ENCODE measurements at places on chromosomes 7 and 10. TPM values are rescaled to one million over a fixed set of nuclear protein-coding genes. Genes with fewer than 3 reads are reported as not detected.

DNA sequence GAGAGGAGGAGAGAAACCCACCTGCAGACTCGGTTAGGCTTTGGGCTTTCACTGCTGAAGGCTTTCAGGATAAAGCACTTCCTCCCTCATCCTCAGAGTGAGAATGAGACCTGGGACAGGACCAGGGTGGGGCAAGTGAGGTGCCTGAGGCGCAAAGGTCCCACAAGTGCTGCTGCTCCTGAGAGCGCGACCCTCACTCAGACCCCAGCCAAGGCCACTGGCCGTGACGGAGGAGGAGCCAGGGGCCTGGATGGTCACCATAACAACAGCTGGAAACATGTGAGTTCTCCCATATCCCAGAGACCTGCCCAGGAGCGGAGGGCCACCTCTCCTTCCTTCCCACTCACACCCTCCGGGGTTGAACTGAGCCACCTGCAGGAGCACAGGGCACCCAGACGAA lies 46.9 kb upstream of the MKRN1 start:
- H3K36me3 ChIP-seq = no peaks in the 10 kb centered on the region
- H3K4me3 ChIP-seq = no peak overlapping the region

DNA sequence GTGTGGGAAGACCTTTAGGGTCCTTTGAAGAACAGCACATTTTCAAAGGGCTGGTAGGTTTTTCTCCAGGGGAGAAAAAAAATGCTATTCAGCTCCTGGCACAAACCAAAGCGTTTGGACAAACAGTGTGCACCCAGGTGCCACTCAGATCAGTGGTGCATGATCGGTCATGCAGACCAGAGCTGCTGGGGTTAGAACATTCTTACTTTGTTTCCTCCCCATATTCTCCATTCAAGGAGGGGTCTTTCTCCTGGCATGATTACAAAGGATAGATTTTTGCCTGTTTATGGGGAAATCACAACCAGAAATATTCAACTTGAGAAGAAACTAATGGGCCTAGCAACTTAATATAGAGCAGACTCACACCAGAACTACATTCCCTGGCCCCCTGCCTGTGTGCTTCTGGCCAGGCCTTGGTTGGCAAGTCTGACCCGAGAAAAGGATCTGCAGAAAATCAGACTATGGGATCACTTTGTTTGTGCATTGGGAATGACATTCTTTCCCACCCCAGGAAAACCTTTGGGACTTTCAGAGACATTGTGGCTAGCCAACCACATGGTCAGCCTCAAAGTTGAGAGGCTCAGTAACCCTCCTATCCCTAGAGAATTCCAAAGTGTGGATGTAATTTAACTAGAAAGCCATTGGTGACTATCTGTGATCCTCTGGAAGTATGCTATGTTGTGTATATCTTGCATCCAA lies 82.3 kb upstream of the FGL2 start:
- no peaks in the 10 kb centered on the region for H3K4me1 ChIP-seq
- no peaks in the 10 kb centered on the region for H3K36me3 ChIP-seq
- no peaks in the 10 kb centered on the region for H3K27me3 ChIP-seq
- no peak overlapping the region for H3K27ac ChIP-seq

DNA sequence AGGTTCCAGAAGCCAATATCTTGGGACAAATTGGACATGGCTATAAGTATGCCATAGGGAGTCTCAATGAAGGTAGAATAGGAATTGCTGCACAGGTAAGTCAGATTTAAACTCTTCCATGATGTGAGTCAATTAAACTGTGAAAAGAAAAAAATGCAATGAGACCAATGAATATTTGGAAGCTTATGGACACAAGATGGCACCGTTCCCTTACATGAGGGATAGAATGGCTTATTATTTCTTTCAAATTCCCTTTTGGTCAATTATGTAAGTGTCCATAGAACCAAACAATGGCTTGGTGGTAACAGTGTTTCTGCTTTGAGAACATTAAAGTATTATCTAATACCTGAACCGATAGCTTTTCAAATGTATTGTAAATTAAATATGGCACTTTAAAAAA lies 35.6 kb downstream of the ACADSB start:
- no peak overlapping the region for H3K27ac ChIP-seq
- H3K4me3 ChIP-seq = no peak overlapping the region

GRCh38 chr7:74376256-74377036 lies 77.3 kb upstream of the GTF2IRD1 start:
- H3K36me3 ChIP-seq = 0 out of 2 replicates have a peak, but pooled peaks cover 2% of the 10 kb centered on the region
- no peaks in the 10 kb centered on the region for H3K4me1 ChIP-seq
- DNase-seq = no peak
- H3K4me3 ChIP-seq = no peak overlapping the region
- H3K27ac ChIP-seq = no peak overlapping the region

DNA sequence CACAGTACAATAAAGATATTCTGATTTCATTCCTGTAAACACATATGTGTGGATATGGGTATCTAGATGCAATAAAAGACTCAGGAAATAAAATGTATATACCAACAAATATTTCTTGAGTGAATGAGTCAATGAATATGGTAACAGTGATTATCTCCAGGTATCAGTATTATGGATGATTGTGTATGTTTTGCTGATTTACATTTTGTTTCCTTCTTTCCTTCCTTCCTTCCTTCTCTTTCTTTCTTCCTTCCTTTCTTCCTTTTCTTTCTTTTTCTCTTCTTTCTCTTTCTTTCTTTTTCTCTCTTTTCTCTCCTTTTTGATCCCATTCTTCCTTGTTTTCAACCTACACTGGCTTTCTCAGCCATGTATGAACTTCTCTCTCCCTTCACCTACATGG lies 85.3 kb upstream of the DLX6 start:
- DNase-seq = no peak
- no peaks in the 10 kb centered on the region for H3K36me3 ChIP-seq
- no peak overlapping the region for H3K4me3 ChIP-seq
- no peak overlapping the region for H3K27ac ChIP-seq
- no peaks in the 10 kb centered on the region for H3K4me1 ChIP-seq

DNA sequence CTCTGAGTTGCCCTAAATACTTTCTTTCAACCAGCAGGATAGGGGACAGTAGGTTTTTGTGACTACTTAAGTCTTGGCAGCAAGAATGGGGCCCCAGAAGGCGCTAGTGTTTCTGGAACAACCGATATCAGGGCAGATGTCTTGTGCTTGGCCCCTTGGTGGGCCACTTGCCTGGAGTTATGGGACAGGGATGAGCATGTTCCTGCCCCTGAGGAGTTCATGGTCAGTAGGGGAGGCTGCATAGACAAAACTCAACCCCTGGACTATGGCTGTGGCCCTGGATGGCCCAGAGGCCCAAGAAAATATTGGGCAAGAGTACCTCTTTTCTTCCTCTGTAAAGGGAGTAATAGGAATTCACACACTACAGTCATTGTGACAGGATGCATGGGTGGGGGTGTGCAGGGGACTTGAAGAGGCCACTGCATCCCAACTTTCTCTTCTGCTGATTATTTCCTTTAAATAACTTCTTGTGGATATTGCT lies 57.7 kb upstream of the IGFBP3 start:
- H3K36me3 ChIP-seq = no peaks in the 10 kb centered on the region
- H3K4me3 ChIP-seq = peak overlapping the region; percentile 37
- H3K4me1 ChIP-seq = peaks cover 46% of the 10 kb centered on the region
- peak overlapping the region; percentile 99 for H3K27ac ChIP-seq
- no peaks in the 10 kb centered on the region for H3K27me3 ChIP-seq

DNA sequence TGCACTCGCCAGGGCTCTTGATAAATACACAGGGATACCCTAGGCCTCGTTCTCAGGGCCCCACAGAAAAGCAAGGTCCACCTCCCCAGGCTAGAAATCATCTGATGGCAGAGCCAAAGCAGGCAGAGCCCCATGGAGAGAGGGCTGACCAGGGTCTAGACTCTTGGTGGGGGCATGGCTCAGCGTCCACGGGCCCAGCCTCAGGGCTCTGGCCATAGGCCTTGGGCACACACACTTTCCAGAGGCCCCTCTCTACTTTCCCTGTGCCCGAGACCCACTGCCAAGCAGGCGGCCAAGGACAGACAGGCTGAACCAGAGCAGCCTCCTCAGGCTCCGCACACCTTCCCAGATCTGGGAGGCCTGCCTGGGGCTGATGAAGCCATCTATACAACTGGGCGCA lies 64.8 kb downstream of the FAM53B start:
- H3K27me3 ChIP-seq = no peaks in the 10 kb centered on the region
- no peaks in the 10 kb centered on the region for H3K36me3 ChIP-seq
- DNase-seq = no peak
- no peak overlapping the region for H3K27ac ChIP-seq
- H3K4me1 ChIP-seq = 0 out of 2 replicates have a peak, but pooled peaks cover 7% of the 10 kb centered on the region

DNA sequence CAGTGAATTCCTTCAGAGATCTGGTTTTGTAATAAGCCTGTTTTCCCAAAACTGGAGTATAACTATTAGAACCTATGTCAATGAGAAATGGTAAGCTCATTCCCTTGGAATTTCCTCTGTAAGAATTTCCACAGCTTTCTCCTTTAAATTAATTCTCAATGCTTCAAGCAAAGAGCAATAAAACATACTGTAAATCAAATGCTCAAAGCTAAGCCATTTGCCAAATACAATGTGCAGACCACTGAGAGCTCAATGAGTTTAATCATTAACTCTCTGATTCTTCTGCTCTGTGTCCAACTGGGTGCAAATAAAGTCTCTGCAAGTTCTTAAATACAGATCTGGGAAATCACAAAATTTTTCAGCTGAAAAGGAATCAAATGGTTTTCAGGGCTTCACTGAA lies 227.6 kb upstream of the IMMP2L start:
- H3K27me3 ChIP-seq = no peaks in the 10 kb centered on the region
- H3K36me3 ChIP-seq = no peaks in the 10 kb centered on the region
- H3K27ac ChIP-seq = no peak overlapping the region
- peak; percentile 34 for DNase-seq

DNA sequence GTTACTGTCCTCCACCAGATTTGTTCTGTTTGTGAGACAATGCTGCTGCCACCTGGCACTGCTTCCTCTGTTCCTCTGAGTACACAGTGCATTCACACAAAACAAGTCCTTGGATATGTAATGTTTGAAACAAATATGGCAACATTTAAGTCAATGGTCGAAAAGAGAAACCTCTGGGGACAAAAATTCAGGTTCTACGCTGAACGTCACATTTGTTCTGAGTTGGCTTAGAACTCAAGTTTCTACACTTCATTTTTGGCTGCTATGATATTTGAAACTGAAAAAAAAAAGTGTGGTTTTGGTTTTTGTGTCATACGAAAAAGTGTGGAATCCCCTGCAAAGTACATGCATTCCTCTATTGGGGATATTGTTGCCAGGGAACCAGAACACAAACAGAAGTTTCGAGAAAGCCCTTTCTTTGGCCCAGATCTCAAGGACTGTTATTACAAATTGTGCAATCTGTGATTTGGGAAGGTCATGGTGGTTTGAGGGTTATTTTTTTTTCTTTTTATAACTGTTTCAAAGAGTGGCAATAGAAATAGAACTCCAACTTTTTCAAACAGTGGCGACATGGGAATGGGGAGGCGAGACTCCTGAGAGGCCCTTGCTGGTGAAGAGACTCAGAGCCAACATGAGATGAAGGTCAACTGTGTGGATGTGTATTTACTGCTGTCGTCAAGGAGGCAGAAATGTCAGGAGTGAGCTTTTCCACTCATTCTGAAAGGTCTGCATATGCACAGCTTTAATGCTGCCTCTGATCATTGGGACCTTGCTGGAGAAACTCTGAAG lies 127.5 kb downstream of the CUBN start:
- peaks cover 50% of the 10 kb centered on the region for H3K4me1 ChIP-seq
- H3K27ac ChIP-seq = peak overlapping the region; percentile 99
- DNase-seq = peak; percentile 95
- H3K36me3 ChIP-seq = no peaks in the 10 kb centered on the region

Gene LEP
- 0.22 TPM for total RNA-seq

Gene H2BK1
- total RNA-seq = not detected

Gene CRHR2
- not detected for total RNA-seq
